RPMI7951 (cell line): ENCODE measurements at places on chromosomes 4 and X.
A peak's percentile ranks its signal among the peaks of the same experiment; 100 is the strongest.

- DNase-seq = no peak
Observed at GRCh38 chr4:48271626-48272025, 2.0 kb upstream of the TEC start.

- no peak for DNase-seq
Observed at GRCh38 chr4:75107755-75108612, 175.1 kb downstream of the PARM1 start.

DNA sequence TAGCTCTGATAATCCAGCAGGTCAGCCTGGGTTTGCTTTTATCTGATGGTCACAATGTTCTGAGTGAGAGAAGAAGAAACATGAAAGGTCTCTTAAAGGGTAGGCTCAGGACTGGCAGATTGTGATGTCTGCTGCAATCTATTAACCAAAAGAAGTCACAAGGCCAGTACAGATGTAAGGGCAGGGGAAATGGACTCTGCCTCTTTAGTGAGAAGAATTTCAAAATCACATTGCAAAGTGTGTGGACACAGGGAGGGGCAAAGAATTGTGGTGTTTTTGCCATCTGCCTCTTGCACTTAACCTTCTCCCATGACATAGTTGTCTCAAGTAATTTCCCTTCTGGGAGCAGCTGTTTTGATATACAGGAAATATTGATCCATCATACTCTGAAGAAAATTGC, 40.9 kb downstream of the IL1RAPL1 start:
- DNase-seq = no peak

- peak; percentile 77 for DNase-seq
Observed at GRCh38 chr4:75724867-75725724, 719 bp downstream of the USO1 start.

GRCh38 chr4:95516528-95517017, 32.2 kb downstream of the UNC5C start:
- DNase-seq = no peak

- no peak for DNase-seq
Observed at GRCh38 chr4:1852904-1853623, 2.9 kb downstream of the LETM1 start.

DNA sequence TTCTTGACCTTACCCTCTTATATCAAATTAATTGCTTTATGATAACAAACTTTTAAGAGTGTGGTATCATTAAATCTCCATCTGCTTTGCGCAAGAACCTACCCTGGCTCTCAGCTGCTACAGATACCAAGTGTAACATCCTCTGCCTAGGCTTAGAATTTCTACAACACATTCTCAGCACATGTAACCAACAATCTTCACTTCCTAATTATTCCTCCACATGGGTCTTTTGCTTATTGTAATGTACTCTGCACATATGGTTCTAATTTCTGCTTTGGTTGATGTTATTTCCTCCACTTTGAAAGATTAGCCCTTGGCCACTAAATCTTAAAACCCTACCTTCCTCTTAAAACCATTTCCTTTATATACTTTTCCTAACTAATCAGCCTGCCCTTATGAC, 242.4 kb downstream of the ARHGAP24 start:
- DNase-seq = peak; percentile 79

- DNase-seq = no peak
Observed at GRCh38 chrX:1546691-1547251, 9.8 kb upstream of the P2RY8 start.
